ENCODE measurements at places on chromosomes 11 and 22.

- no peak for DNase-seq
These were observed 13.5 kb downstream of the SLC43A1 start for GRCh38 chr11:57501953-57502352.

DNA sequence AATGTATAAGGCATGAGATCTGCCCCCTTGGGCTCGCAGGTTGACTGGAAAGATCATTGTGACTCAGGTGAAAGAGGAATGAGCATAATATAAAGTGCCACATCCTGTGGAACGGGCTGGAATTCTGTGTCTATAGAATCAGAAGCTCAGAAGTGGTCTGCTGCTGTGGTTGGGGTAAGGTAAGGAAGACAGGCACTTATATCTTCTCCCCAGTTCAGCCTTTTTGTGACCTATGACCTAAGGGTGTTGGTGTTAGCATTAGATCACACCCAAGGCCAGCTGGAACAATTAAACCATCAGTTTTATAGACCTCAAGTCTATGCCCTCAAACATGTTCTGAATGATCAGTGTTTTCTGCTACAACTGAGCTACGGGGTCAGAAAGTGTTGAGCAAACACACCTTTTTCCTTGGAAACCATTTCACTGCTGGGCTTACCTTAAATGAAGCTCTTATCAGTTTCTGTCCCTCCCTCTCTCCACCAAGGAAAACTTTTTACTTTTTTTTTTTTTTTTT, 15.7 kb upstream of the POU2AF3 start:
- no peak for DNase-seq

- peak; percentile 54 for DNase-seq
These were observed 516 bp downstream of the VPS26B start for GRCh38 chr11:134224710-134225664.

DNA sequence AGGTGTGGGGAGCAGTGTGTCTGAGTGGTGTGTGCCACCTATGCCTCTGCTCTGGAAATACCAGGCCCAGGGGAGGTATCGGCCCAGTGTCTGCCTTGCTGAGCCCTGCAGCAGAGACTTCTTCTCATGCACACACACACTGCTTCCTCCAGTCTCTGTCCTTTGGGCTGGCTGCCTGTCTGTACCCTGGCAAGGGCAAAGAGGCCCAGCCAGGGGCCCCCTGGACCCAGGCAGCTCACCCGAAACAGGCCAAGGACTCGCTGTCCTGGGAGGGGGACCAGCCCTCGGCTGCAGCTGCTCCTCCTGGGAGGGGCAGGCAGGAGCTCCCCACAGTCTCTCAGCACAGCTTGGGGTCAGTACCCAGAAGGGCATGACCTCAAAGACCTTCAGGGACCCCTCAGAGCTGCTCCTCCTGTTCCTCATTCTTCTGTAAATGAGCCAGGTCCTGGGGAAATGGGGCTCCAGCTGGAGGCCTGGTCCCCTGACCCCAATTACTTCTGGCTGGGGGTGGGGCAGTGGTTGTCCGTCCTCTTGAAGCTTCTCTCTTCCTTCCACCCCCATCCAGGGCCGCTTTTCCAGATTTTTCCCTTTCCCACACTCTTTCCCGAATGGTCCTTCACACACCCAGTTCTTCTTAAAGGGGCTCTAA, 24.5 kb upstream of the ALX4 start:
- no peak for DNase-seq
